ENCODE measurements at places on chromosomes 6 and 20.

- DNase-seq, result no peak
Observed at GRCh38 chr6:127914240-127914639, 13.4 kb upstream of the THEMIS start.

DNA sequence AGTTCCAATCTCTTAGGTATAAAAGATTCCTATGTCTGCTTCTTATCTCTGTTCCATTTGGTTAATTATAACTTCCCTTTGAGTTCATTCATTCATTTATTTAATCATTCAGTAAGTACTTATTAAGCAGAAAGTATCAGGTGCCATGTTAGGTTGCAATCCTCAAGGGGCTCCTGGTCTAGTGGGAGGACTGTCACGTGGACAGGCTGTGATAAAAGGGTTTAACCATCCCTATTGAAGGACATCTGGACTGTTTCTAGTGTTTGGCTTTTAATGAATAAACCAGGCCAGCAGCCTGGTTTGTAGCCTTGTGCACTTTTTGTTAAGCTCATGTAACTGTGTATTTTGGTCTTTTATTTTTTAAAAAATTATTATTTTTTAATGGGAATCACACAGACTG is 162.1 kb upstream of the OGFRL1 start:
- no peak for DNase-seq

- DNase-seq, result no peak
Observed at GRCh38 chr6:31760790-31761189, 1.7 kb upstream of the SAPCD1 start.

GRCh38 chr6:25956226-25956625 is 6.4 kb upstream of the TRIM38 start:
- DNase-seq, result no peak

Data from NK-92 treated with Interleukin-12 subunit alpha and Interleukin-12 subunit beta, amount 100 ng/mL, for 24 hours (cell line).